ENCODE measurements at places on chromosomes 1 and 21.

- DNase-seq = no peak
These were observed 221.2 kb downstream of the DISC1 start for GRCh38 chr1:231847612-231848397.

DNA sequence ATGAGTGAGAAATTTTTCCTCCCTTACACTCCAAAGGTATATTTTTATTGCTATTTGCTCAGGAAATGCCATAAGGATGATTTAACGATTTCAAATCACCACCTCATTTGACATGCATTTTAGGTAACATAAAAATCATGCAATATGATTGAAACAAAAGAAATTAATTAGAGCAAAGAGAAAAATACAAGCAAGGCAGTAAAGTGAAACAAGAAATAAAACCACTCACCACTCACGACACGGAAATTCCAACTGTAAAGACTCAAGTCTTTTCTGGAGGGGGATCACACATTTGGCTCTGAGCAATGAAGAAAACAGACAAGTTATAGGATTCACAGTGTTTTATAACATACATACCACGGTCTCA is 86.8 kb upstream of the ARHGAP29 start:
- DNase-seq = no peak

- DNase-seq = no peak
These were observed 163.6 kb downstream of the PLPP3 start for GRCh38 chr1:56415720-56416119.

DNA sequence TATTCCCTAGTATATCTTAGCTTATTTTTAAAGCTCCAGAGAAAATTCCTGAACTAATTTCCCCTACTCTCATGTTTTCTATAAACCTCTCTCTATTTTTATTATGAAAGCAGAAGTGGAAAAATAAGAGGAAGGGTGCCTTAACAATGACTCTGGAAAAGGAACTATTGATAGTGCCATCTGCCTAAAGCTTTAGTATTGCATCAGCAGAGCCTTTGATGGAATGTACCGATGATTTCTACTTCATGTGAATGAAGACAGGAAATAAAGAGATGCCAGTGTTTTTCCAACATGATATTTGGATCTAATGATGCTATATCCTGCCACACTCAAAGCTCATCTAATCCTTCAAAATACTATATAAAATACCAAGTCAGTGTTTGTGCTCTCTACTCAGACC is 35.1 kb downstream of the TNFSF18 start:
- DNase-seq = no peak

DNA sequence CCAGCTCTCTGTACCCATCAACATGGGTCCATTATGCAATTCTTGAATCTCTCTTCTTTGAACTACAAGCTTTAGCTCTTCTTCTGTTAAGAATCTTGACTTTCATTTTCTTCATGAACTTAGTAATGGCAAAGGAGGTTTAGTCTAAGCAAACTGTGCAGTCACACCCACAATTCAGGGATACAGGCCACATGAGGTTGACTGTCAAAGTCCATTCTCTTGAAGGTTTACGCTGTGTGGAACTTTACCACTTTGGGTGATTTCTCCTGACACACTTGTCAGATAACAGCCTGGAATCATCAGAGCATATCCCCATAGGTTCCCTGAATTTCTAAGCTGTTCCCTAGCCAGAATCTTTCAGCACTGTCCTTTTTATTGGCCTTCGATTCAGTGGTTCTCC is 48.0 kb upstream of the NHLH2 start:
- no peak for DNase-seq

DNA sequence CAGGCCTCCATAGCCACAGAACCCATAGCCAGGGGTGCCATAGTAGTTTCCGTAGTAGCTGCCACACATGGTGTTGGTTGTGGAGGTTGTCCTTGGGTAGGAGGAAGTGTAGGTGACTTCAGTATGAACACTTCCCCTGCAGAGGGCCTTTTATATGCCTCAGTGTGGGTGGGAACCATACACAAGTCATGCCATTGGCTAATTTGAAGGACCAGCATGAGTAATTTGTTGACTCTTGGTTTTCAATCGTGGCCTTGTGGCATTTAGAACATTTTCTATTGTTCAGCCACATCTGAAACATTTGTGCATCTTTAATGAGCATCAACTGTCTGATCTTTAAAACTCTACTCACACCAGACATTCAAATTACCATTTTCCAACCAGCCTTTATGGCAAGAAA is at the start of gene KRTAP6-1:
KRTAP6-1 (minus strand) TSS at position 95 of the 400 bp plus-strand sequence; CDS start at position 69, 26 bp downstream.
- DNase-seq = no peak

DNA sequence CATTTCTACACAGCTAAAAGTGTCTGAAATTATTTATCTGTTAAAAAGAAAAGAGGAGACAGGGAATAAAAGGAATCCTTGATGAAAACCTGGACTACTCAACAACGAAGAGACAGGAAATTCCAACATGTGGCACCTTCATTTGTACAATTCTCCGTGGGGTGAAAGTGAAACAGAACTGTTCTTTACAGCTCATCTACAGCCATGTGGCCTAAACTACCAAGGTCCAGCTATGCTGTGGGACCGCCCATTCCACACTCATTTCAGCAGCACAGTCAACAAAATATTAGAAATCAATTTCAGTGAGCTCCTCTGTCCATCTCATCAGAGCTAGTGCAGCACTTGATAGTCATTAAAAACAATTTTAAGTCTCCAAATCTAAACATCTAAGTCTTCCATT is 44.0 kb downstream of the UBR4 start:
- DNase-seq = no peak

GRCh38 chr1:245807954-245808719 is 653.4 kb downstream of the KIF26B start:
- DNase-seq = no peak

GRCh38 chr1:54017979-54018378 is at the start of gene LDLRAD1:
Gene LDLRAD1, minus strand, starts transcription at chr1:54018186. Its CDS starts 74 bp downstream, at chr1:54018112.
- no peak for DNase-seq

DNA sequence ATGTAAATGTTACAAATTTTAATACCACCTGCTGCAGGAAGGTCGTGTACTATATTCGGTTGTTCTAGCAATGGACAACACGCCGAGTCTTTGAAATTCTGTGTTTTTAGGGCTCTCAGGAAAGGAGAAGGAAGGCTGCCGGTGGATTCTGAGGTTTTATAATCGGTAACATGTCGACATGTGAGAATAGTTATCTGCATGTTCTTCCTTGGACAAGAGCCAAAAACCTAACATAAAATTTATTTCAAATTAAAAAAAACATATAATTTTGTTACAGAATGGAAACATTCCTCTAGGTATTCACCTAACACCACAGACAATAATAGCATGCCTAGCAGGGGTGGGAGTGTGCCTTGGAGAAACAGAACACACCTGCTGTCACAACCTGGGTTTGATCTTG is 4.8 kb downstream of the PSMG1 start:
- DNase-seq = no peak

- no peak for DNase-seq
These were observed 105.0 kb upstream of the JUN start for GRCh38 chr1:58888833-58889232.

- peak; percentile 36 for DNase-seq
These were observed 21.9 kb upstream of the MORC3 start for GRCh38 chr21:36297938-36298572.

GRCh38 chr21:26753822-26754221 is 91.4 kb downstream of the ADAMTS1 start:
- no peak for DNase-seq

DNA sequence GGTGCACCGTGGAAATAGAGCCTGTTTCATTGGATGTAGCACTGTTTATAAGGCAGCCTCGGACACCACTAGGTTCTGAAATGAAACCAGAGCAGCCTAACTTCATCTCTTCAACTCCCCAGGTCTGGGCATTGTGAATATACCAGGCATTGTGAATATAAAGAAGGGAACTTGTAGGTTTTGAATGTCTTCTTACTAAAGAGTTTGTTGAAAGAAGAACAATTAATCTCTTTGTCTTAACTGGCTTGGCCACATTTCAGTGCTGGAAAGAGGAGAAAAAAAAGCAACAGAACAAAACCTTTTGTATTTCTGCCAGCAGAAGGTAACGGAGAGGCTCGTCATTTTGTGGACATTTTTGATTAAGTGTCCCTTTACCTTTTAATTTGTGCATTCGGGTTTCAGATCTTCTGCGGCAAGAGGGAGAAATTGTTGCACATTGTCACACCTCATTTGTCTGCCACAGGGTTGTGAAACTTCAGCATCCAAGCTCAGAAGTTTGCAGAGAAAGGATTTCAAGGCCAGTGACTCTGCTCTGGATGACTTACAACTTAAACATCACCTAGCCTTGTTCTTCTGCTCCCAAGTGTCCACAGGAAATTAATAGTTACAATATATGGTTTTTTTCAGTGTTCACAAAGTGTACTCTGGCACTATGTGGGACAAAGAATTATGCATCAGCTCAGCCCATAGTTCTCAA is 158.3 kb downstream of the KAZN start:
- DNase-seq = no peak

DNA sequence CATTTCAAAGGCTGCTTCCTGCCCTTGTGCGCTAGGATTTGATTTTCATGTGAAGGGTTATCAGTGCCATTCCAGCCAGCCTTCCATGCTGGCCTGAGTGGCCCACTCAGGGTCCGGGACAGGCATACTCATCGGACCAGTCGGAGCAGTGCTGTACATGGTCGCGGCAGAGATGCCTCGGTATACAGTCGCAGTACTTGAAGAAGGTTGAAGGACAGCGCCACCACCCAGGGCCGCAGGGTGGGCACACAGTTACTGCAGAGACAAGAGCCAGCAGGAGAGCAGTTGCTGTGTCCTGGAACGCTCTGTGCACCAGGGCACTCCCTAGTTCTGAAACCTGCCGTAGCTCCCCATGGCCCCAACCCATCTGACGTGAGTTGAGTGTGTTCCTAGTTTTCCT is 9.1 kb downstream of the LDLRAD1 start:
- no peak for DNase-seq

GRCh38 chr1:224170748-224171478 is 12.1 kb upstream of the DEGS1 start:
- DNase-seq = no peak

- no peak for DNase-seq
These were observed 68.0 kb downstream of the ADAMTS1 start for GRCh38 chr21:26777166-26777565.

GRCh38 chr1:37149296-37149695 is 115.0 kb upstream of the GRIK3 start:
- DNase-seq = no peak

GRCh38 chr21:45064618-45065399 is 9.6 kb upstream of the ADARB1 start:
- DNase-seq = no peak

GRCh38 chr1:29032841-29033240 is 90.9 kb downstream of the TMEM200B start:
- DNase-seq = no peak

DNA sequence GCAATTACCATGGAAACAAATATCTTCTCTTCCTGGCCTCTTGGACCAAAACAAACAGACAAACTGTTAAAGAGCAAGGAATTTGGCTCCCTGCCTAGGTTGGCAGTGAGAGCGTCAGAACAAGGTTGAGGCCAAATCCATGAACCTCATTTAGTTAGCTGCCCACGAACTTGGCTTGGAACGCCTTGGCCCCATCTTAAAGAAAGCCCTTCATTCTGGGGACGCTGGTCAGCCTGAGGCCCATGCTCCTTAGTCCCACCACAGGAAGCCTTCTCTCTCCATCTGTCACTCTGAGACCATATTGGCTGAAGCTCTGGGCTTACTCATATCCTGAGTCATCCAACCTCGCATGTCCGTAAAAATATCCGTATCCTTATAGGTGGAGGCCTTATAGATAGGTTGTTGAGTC is 62.4 kb upstream of the DIRAS3 start:
- DNase-seq = no peak

- no peak for DNase-seq
These were observed 4.4 kb downstream of the PCAT6 start for GRCh38 chr1:202815120-202815519.

GRCh38 chr1:13662493-13662892 is 37.5 kb upstream of the PRDM2 start:
- DNase-seq = no peak

DNA sequence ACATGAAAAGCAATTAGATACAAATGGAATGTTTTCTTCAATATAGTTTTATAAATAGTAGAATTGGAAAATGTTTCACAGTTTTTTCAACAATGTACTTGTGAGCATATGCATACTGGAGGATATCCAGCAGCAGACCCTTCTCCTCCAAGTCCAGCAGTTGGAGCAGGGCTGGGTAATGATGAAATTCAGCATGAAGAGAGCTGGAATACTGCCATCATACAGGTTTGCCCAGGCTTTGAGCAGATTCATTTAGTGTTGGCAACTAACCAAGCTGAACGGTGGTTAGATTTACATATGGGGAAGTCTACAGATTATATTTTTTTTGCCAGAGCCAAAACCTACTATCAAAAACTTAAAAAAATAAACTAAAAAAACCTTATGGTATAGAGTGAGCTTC is 38.3 kb downstream of the WDR3 start:
- no peak for DNase-seq

DNA sequence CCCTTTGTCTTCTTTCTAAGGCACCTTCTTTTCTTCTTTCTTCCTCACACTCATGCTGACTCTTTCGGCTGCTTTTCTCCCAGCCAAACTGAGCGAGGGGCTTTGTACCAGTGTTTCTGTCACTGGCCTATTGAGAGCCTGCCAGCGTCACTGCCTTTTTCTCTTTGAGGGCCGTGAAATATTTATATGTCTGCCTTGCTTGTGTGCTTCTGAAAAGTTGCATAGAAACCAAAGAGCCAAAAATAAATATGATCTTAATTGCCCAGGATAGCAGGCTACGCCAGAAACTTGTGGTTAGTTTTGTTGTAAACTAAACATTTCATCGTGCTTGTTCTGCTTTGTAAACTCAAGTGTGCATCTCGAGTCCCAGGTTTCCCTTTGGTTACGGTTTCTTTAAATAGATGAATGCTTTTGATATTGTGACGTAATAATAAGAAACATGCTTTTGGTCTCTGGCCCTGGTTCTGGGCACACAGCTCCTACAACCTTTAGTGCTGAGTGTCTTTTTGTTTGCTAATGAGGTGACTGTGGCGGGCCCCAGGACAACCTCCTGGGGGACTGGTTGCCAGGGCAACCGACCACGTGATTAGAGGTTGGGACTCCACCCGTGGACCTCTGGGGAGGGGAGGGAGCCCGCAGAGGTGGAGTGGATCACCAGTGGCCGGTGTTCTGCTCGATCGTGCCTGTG is 10.8 kb downstream of the SLC37A1 start:
- DNase-seq = no peak
